ENCODE measurements at places on chromosomes 2 and 18.

GRCh38 chr2:232030229-232030628 lies 68.7 kb downstream of the DIS3L2 start:
- peaks cover 2% of the 10 kb centered on the region for H3K36me3 ChIP-seq
- no peaks in the 10 kb centered on the region for H3K27me3 ChIP-seq
- no peak overlapping the region for H3K27ac ChIP-seq
- H3K4me3 ChIP-seq = no peak overlapping the region
- H3K4me1 ChIP-seq = peaks cover 12% of the 10 kb centered on the region
- DNase-seq = no peak

DNA sequence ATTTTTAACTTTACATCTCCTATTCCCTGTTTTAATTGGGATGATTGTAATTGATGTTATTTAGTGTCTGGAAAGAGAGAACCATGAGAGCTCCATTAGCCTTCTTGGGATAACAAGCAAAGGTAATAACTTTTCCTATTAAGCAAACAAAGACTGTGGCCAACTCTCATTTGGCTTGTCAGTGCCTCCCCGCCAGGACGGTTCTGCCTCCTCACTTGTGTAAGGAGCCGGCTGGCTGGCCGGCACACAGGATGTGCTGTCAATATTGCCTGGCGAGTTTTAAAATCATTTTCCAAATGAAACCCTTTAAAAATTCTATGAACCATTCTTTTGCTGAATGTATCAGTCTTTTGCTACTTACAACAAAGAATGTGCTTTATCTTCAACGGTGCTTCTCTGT lies 898.3 kb downstream of the CPS1 start:
- H3K27me3 ChIP-seq = no peaks in the 10 kb centered on the region
- no peak overlapping the region for H3K4me3 ChIP-seq
- no peaks in the 10 kb centered on the region for H3K36me3 ChIP-seq
- no peak for DNase-seq
- no peak overlapping the region for H3K27ac ChIP-seq

DNA sequence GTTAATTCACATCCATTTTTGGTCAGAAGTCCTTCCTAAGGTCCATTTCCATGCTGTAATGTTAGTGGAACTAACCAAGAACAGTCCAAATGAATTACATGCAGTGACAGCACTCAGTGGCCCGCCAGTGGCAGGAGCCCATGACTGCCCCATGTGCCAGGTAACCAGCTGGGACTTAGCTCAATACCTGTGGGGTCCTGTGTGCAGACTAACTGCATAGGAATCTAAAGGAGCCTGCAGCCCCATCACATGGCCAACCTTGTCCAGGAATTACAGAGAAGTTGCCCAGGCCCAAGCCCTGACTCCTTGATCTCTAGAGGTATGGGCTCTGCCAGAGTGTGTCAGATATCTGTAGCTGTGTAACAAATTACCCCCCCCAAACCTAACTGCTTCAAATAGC lies 35.4 kb upstream of the GPR17 start:
- no peak for DNase-seq
- H3K4me1 ChIP-seq = no peaks in the 10 kb centered on the region
- H3K4me3 ChIP-seq = no peak overlapping the region
- no peaks in the 10 kb centered on the region for H3K27me3 ChIP-seq
- no peaks in the 10 kb centered on the region for H3K36me3 ChIP-seq

- no peaks in the 10 kb centered on the region for H3K4me1 ChIP-seq
- no peaks in the 10 kb centered on the region for H3K36me3 ChIP-seq
- no peaks in the 10 kb centered on the region for H3K27me3 ChIP-seq
- H3K4me3 ChIP-seq = no peak overlapping the region
- H3K27ac ChIP-seq = peak overlapping the region; percentile 83
Observed at GRCh38 chr2:110773401-110773921, 41.1 kb downstream of the ACOXL start.

DNA sequence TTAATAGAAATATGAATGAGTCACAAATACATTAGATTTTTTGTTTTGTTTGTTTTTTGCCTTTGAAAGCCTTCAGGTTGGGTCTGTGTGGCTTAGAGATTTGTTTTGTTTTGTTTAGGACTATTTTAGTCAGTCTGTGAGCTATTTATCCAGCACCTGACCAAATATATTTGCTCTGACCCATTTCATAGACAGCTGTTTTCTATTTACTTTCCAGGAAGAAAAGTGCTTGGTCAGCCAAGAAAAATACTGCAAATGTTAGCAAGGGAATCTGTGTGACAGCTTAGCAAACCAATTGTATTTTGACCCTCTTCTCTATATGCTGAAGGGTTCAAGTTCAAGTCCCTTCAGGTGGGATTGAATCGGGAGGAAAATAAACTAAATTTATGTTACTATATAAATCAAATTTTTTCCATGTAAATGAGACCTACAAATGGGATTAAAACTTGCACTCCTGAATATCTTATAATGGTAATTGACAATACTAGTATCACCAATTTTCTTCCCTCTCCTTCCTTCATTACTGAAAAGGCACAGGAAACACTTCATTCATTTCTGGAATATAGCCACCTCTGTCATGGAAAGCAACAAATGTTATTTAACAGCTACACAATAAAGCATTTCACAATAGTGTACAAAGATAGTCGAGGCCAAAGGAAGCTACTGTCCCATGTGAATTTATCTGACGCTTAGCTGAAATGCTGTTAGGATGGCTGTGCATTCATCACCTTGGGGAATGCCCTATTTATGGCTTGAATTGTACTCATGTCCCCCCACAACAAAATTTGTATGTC lies 23.1 kb upstream of the KLF7 start:
- no peaks in the 10 kb centered on the region for H3K36me3 ChIP-seq
- no peaks in the 10 kb centered on the region for H3K27me3 ChIP-seq
- H3K4me3 ChIP-seq = no peak overlapping the region
- DNase-seq = no peak

DNA sequence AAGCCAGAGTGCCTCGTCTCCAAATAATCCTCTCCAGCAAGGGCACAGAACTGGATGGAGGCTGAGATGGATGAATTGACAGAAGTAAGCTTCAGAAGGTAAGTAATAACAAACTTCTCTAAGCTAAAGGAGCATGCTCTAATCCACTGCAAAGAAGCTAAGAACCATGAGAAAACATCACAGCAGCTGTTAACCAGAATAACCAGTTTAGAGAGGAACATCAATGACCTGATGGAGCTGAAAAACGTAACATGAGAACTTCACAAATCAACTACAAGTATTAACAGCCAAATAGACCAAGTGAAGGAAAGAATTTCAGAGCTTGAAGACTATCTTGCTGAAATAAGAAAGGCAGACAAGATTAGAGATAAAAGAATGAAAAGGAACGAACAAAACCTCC lies 32.3 kb downstream of the WDPCP start:
- no peak overlapping the region for H3K27ac ChIP-seq
- no peak overlapping the region for H3K4me3 ChIP-seq
- H3K36me3 ChIP-seq = no peaks in the 10 kb centered on the region
- no peak for DNase-seq
- no peaks in the 10 kb centered on the region for H3K4me1 ChIP-seq

DNA sequence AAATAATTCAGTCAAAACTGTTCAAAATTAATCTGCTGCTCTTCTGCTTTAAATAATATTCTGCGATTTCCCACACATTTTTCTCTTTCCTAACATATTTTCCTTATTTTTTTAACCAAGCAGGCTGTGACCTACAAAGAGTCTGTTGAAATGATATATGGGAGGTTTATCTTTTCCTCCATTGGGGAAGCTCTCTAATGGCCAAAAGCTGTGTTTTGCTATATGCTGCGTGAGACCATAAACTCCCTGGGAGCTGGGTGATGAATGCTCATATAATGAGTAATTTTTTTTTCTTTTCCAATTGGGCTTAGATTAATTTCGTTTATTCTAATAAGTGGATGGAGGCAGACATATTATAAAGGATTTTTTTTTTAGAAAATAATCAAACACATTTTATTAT lies 72.2 kb upstream of the MAP2 start:
- H3K4me1 ChIP-seq = no peaks in the 10 kb centered on the region
- H3K36me3 ChIP-seq = no peaks in the 10 kb centered on the region
- H3K27me3 ChIP-seq = no peaks in the 10 kb centered on the region
- DNase-seq = no peak

DNA sequence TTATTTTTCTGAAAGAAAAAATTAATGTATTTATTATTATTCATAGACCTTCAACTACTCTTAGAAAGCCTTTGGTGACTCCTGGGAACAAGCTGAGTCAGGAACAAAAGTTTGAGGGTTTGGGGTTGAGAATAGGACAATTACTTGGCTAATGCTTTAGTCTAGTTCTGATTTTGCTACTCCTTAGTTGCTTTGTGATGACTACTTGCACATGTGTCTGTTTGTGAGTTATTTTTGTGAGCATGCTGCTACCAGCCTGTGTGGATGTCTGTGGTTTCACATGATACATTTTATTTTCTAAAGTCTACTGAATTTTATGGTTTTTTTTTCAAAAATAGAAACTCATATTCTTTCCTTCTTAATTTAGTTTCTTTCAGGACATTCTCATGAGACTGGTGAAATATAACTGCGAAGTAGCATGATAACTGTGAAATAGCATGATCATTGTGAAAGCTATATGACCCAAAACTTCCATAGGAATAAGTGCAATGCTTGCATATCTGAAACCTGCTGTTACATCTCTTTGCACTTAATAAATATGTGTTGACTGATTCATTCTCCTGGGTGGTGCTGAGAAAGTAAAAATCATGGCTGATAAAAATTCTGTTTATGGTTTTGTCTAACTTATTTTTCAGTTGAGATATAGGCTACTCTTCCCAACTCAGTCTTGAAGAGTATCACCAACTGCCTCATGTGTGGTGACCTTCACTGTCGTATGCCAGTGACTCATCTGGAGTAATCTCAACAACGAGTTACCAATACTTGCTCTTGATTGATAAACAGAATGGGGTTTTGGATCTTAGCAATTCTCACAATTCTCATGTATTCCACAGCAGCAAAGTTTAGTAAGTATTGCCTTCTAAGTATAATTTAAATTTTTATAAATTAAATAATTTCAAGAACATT lies 17.9 kb upstream of the IL18R1 start:
- H3K27ac ChIP-seq = no peak overlapping the region
- DNase-seq = no peak
- no peaks in the 10 kb centered on the region for H3K27me3 ChIP-seq
- H3K4me3 ChIP-seq = no peak overlapping the region
- H3K36me3 ChIP-seq = no peaks in the 10 kb centered on the region

DNA sequence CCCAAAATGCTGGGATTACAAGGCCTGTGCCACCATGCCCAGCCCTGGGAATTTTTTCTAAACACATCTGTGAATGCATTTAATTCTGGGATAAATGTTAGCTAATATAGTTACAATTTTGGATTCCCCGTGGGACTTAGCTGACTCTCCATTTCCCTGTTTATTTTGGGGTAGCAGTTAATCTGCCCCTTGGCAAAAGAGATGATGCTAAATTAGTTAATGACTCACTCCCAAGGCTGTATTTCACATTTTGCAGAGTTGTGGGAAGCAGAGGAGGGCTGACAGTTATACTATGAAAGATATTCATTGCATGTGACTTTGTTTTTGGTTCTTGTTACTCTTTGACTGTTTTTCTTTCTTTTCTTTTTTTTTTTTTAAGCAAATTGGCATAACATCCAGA lies 3.2 kb downstream of the MTHFD2 start:
- H3K27ac ChIP-seq = peak overlapping the region; percentile 42
- H3K36me3 ChIP-seq = no peaks in the 10 kb centered on the region
- no peak overlapping the region for H3K4me3 ChIP-seq
- DNase-seq = no peak

DNA sequence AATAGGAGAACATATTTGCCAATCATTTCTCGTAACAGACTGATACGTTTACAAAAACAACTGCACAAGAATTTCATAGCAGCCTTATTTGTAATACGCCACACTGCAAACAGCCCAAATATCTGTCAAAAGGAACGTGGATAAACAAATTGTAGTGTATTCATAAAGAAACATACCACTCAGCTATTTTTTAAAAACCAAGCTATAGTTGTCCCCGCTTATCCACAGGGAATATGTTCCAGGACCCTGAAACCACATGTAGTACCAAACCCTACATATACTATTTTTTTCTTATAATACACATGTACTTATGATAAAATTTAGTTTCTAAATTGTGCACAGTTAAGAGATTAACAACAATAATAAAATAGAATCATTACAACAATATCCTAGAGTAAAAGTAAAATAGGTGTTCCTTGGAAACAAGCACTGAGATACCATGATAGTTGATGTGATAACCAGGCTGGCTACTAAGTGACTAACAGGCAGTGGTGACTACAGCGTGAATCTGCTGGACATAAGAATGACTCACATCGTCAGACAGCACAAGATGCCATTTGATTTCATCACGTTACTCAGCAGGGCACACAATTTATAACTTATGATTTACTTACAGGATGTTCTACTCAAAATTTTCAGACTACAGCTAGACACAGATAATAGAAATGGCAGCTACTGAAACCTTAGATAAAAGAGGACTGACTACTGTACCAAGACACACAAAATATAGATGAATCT lies 367.4 kb downstream of the NCKAP5 start:
- no peaks in the 10 kb centered on the region for H3K27me3 ChIP-seq
- no peak overlapping the region for H3K4me3 ChIP-seq
- H3K36me3 ChIP-seq = no peaks in the 10 kb centered on the region
- no peak for DNase-seq

DNA sequence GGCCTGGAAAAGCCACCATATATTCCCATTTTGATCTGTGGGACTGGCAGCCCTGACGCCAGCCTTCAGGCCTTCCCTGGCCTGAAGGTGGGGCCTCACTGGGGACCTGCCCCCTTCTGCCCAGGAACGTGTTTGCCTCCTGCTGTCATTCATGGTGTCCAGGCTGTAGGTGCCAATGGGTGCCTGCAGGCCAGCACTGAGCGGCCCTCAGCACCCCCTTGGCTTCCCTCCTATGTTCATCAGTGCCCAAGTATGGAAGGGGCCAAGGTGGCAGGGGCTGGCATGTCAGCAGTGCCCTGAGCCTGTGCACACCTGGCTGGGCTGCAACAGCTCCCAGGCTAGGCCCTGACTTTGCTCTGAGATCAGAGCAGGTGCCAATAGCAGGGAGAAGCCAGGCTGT lies 800.3 kb upstream of the RAB6C start:
- H3K4me3 ChIP-seq = no peak overlapping the region
- no peaks in the 10 kb centered on the region for H3K36me3 ChIP-seq
- H3K4me1 ChIP-seq = no peaks in the 10 kb centered on the region
- H3K27ac ChIP-seq = no peak overlapping the region

- no peak for DNase-seq
- H3K36me3 ChIP-seq = no peaks in the 10 kb centered on the region
- peaks cover 4% of the 10 kb centered on the region for H3K4me1 ChIP-seq
Observed at GRCh38 chr18:32156855-32157254, 33.0 kb upstream of the MEP1B start.

GRCh38 chr2:158100411-158100810 lies 1.3 kb upstream of the UPP2 start:
- H3K4me1 ChIP-seq = no peaks in the 10 kb centered on the region
- H3K27me3 ChIP-seq = no peaks in the 10 kb centered on the region
- H3K36me3 ChIP-seq = no peaks in the 10 kb centered on the region
- no peak for DNase-seq

- H3K27me3 ChIP-seq = no peaks in the 10 kb centered on the region
- H3K27ac ChIP-seq = peak overlapping the region; percentile 16
- H3K4me1 ChIP-seq = no peaks in the 10 kb centered on the region
- H3K36me3 ChIP-seq = no peaks in the 10 kb centered on the region
- H3K4me3 ChIP-seq = no peak overlapping the region
- DNase-seq = no peak
Observed at GRCh38 chr2:237919593-237919992, 47.2 kb upstream of the UBE2F start.
